Stimulated activated CD8-positive, alpha-beta memory T cell treated with anti-CD3 and anti-CD28 coated beads, Interleukin-4, amount 100 ng/mL, for 1 hour (primary cell): ENCODE measurements at places on chromosomes 2 and 18.

- no peak for DNase-seq
Measured at GRCh38 chr2:9100080-9100876, 96.8 kb upstream of the MBOAT2 start.

DNA sequence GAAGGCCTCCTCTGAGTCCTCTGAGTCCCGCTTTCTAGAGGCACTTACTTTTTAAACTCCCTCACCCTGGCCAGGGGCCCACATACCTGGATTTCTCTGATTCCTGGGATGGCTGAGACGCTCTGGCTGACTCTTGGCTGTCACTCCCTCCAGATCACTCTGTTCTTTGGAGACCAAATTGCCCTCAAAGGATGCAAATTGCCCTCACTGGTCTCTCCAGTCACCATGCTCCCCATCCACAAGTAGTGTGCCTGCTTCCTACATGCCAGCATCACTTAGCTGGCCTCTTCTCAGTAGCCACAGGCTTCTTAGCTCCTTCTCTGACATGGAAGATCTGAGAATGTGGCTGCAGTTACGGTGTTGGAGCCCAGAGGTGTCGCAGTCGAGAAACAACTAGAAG, 41.3 kb upstream of the CCDC68 start:
- no peak for DNase-seq

- DNase-seq, result no peak
Measured at GRCh38 chr2:36741188-36741837, 44.8 kb downstream of the VIT start.

GRCh38 chr18:48428475-48429177, 19.4 kb upstream of the ZBTB7C start:
- DNase-seq, result no peak

GRCh38 chr2:240387669-240388358, 47.6 kb upstream of the GPC1 start:
- DNase-seq, result no peak

- DNase-seq, result no peak
Measured at GRCh38 chr2:37916512-37917082, 8.5 kb upstream of the RMDN2 start.

GRCh38 chr2:134445985-134446382, 192.1 kb downstream of the MGAT5 start:
- DNase-seq, result no peak

DNA sequence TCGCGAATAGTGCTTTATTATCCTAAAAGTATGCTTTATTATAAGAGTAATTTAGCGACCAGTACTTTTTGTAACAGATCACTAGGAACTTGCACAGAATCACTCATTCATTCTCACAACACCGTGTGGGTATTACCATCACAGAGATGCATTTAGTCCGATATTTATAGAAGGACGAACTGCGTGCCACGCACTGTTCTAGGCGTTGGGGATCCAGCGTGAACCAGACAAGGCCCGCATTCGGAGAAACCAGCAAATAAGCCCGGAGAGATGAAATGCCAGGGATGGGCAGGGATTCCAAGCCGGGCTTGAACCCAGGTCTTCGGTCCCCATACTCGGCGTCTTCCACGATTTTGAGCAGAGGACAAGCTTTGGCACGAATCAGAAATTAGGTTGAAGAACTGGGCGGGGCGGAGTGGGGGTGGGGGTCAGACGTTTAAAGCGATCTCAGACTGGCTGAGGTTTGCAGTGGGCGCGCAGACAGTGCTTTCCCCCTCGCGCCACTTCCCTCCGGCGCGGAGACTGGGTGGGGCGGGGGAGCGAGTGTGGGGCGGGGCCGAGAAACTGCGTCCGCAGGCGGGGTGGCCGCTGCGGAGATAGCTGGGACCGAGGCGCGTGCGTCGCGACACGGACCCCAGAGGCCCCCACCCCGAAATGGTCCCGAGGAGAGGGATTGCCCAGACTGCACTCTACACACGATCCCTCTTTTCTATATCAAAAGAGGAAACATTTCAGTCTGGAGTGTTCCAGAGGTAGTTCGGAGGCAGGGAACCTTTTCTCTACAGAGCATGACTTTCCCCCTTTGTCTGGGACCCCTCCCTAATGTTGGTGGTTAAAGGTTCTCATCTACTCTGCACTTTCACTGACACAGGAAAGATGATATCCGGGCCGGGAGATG, 1.1 kb upstream of the CXCR4 start:
- DNase-seq, result peak; percentile 79

DNA sequence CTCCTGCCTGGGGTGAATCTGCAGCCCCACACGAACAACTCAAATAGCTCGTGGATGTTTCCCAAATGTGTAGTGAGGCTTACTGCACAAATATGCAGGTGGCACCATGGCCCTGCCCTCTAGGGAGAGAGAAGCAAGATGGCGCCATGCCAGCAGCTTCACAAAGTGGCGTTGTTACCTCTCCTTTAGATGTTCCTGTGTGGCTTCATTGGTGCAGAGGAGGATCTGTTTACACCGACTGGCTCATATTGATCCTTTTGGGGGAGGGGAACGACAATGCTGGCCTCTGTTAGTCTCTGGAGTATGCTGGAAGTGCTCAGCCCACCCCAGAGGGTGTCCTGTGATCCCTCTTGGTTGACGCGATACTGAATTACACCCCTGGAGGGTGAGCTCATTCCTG, 99.5 kb upstream of the GATA6 start:
- DNase-seq, result no peak

DNA sequence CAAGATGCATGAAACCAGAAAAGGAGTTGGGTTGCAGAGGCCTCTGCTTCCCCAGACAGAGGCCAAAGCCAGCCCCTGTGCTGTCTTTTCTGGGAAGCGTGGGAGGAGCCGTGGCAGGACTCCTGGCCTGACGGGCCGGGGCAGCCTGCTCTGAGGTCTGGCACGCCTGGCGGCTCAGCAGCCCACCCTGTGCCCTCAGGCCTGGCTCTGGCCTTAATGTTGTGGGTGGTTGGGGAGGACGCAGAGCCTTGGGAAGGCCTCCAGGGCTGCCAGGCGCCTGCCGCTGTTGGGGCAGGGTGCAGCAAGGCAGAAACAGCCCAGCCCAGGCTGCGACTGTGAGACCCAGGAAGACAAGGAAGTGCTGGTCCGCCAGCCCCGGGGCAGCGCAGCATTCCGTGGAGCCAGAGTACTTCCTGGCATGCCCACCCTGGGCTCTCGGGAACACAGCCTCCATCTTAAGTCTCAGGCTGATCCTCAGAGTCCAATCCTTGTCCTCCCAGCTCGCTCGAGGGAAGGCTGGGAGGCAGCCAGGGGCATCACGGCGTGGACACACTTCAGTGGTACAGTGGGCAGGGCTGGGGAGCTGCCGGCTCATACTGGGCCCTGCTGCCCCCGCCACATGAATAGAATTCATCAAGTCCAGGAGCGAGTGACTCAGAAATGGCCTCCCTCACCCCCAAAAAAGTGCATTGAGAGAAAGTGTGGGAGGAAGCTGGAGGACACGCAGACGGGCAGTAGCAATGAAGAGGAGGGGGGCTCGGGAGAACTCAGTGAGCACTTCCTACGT, 72.6 kb downstream of the EMX1 start:
- no peak for DNase-seq

- no peak for DNase-seq
Measured at GRCh38 chr2:222651718-222652418, 4.0 kb downstream of the FARSB start.

DNA sequence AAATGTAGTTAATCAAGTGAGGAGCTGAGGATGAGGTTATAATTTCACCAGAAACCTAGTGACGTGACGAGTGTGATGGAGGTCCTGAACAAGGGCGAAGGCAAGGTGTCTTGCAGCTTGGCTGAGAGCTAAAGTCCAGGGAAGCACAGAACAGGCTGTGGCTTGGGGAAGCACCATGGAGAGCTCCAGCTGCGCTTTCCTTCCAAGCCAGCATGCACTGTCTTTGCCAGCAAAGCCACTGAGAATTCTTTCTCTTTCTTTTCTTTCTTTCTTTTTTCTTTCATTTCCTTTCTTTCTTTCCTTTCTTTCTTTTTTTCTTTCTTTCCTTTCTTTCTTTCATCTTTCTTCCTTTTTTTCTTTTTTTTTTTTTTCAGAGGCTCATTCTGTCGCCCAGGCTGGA, 239.3 kb downstream of the FBXO15 start:
- DNase-seq, result no peak

- no peak for DNase-seq
Measured at GRCh38 chr2:1599301-1600085, 144.8 kb downstream of the PXDN start.

DNA sequence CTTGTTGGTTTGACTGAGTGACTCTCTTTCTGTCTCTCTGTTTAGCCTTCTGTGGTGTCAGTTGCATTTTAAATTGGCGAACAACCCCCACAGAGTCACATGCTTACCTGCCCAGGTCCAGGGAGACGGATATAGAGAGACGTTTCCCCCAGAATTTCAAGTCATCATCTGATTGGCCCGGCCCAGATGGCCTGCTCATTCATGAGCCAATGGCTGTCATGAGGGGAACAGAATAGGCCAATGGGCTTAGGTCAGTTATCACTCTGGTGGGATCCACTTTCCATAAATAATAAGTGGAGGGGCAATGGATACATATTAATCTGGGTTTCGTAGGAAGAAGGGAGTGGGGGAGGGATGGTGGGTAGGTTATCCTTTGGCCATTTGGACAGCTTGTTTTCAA, 150.0 kb upstream of the SPRED2 start:
- no peak for DNase-seq

DNA sequence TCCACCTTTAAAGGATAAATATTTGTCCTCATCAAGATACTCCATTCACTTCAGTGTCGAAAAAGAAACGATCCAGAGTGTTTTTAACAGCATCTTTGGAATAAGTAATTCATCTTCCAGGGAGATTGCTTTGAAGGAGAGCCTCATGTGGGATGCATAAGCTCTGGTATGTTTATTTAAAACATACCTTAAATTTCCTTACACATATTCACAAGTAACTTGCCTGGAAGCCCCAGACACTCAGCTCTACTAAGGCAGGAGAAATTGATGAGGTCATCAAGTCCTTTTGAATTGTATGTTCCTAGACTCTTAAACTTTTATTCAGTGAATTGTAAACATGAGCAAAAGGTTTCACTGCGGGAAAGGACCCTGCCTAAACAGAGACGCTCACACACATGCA, 103.0 kb downstream of the CDK15 start:
- no peak for DNase-seq

GRCh38 chr2:126496493-126496892, 159.5 kb upstream of the GYPC start:
- DNase-seq, result no peak

GRCh38 chr2:54531558-54531957, 75.4 kb downstream of the SPTBN1 start:
- no peak for DNase-seq

DNA sequence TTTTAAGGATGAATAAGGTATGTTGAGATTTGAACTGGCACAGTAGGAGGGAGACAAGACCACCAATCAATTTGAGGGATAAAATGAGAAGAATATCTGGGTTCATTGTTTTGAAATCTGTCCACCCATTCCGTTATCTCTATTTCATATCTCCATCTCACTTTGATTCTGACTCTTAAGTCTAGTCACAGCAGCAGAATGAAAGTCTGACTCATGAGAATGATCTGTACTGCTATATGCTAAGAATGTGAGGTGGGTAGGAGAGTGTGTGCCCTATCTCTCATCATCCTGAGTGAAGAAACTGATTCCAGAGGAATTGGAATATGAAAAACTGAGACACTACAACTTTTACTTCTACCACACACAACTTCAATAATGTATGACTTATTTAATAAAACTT, 1994.5 kb upstream of the PIK3C3 start:
- no peak for DNase-seq

- no peak for DNase-seq
Measured at GRCh38 chr18:50338122-50338521, 36.7 kb upstream of the SKA1 start.

DNA sequence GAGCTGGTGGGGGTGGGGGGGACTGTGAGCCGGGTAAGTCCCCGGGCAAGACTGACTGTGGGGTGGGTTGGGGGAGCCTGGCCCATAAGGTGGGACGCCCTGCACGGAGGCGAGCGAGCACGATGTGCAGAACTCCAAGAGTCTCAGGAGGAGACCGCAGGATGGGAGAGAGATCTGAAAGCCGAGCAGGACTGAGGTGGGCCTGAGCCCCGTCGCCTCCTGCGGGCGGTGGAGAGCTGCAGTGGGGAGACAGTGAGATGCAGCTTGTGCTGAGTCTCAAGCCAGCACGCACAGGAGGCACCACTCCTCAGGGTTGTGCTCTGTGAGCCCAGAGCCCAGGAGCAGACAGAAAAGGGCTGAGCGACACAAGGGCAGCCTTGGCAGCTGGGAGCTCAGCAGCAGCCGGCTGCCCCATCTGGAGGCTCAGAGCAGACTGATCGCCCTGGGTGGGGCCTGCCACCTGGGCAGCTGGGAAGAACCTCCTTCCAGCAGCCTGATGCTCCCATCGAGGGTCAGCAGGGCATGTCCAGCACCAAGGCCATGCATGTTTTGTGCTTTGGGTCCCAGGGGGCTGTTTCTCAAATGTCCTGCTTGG, 15.9 kb downstream of the ARHGEF4 start:
- DNase-seq, result no peak

DNA sequence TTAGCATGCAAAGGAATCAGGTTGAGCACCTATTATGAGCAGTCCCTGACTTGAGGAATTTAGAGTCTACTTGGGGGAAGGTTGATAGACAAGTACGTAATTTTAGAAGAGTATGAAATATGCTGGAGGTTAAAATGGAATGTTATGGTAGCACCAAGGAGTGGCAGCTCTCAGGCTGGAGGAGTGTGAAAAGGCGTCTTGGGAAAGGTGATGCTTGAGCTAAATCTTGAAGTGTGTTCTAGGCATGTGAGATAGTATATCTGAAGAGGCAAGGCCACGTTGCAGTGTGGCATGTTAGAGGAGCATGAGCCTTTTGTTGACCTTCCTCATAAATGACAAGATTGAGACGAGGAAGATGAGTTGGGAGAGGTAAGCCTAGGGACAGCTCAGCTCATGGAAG, 39.3 kb downstream of the ADAM23 start:
- DNase-seq, result no peak

DNA sequence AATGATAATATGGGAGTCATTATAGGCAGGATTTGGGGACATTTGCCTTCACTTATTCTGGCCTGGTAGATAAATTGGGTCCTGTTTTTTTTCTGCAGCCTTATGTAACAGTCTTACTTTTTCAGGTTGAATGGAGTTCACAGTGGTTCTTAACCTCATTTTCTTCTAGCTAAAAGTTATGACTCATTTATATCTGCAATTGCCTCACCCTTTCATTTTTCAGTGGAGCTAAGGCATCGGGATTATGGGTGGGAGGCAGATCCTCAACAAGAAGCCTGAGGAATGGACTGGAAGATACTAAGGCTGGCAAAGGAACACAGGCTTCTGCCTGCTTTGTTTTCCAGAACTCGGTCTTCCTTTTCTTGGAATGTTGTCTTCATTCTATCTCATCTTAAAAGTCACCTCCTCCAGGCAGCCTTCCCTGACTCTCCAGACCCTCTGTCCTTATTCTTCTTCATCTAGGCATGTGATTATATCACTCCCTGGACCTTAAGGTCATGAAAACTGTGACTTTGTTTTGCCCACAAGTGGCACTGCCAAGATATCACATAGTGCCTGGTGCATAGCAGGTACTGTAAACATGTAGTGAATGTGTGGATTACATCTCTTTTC, 41.0 kb upstream of the ACSL3 start:
- no peak for DNase-seq

- no peak for DNase-seq
Measured at GRCh38 chr2:71792926-71793761, 339.8 kb downstream of the DYSF start.
